H1 (cell line): ENCODE measurements at places on chromosomes 7 and 10. TPM values are rescaled to one million over a fixed set of nuclear protein-coding genes. Genes with fewer than 3 reads are reported as not detected.
A peak's percentile ranks its signal among the peaks of the same experiment; 100 is the strongest.

CASP7 gene
- 4.1 and 5.0 TPM in 2 replicates for total RNA-seq

GRCh38 chr10:59036311-59037017 is 140.0 kb upstream of the PHYHIPL start:
- DNase-seq: no peak

- DNase-seq: no peak
These were observed 41.3 kb upstream of the SRPK2 start for GRCh38 chr7:105429746-105430612.

NUDT5 gene
- total RNA-seq: 127 and 134 TPM in 2 replicates

- peak; percentile 48 for DNase-seq
These were observed 40.2 kb upstream of the PROSER2 start for GRCh38 chr10:11782793-11783557.

DNA sequence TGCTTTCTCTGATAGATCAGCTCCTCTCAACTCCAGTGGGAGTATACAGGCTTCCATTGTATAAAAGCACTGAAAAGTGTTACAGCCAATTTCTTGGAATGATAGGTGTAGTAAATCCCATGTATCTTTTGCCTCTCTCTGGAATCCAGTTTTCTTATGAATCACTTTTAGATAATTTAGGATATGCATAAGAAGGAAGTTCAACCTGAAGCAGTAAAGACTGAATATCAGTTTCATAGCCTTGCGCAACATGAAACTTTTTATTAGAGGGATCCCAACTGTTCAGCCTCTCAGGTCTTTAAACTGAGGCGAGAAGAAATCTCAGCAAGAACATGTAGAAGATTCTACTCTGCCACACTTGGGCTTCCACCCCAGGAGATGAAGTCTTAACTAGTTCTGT is 280.0 kb downstream of the MALRD1 start:
- no peak for DNase-seq

DNA sequence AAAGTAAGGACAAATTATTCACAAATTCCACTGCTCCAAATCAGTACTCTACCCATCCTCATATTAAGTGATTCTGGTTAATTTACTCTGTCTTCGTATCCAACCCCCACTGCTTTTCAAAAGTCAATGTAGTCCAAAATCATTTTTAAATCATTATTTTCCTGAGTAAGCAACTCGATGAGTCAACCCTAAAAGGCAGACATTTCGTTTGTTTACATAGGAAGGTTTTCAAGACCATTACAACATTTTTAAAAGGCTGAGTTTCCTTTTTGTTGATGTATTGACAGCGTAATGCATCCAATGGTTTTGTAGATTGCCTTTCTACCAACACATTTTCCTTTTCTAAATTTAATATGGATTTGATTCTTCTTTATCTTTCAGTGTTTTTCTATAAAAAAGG is 523.0 kb upstream of the ANKRD30A start:
- no peak for DNase-seq

DNA sequence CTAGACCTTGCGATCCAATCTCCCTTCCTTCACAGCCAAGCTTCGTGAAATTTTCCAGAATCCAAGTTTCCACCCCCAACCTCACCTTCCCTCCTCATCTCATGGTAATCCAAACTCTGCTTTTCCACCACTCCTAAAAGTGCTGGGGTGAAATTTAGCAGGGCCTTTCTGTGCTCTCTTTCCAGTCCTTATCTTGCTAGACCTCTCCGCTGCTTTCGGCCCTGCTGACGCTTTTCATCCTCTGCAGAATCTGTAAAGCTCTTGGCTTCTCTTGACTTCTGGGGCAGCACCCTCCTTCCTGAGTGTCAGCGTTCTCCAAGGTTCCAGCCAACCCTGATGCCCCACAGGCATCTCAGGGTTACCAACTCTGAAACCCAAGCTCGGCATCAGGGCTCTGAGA is 7.7 kb downstream of the PLAC9 start:
- DNase-seq: no peak

DNA sequence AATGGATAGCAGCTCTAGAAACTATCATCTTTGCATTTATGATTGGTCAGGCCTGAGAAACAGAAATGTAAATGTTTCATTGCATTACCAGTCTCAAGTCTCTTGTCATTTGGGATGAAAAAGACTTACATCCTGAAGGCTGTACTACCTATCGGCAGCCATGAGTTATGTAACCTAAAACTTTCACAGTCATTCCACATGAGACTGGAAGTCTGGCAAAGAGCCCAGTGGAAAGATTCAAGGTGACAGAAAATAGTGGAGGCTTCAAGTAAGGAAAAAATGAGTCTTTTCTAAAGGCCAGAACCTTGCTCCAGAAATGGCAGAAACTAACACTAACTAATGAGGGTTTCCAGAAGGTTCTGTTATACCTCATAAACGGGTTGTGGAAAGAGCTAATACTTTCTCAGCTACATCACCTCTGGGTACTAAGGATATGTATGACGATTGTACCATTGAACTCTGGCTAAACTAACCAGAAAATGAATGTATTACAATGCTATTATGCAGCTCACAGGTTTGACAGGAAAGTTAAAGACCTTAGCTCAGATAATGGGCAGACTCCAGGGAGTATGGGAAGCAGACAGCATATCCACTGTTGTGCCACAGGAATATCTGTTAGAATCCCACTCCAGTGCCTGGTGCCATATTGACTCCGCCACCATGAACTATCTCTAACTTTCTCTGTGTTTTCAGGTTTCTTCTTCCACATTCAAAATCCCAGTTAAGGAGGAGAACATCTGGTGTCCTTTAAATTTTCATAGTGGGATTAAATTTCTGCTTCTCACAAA is 41.7 kb upstream of the DYNC1I1 start:
- DNase-seq: no peak

DNA sequence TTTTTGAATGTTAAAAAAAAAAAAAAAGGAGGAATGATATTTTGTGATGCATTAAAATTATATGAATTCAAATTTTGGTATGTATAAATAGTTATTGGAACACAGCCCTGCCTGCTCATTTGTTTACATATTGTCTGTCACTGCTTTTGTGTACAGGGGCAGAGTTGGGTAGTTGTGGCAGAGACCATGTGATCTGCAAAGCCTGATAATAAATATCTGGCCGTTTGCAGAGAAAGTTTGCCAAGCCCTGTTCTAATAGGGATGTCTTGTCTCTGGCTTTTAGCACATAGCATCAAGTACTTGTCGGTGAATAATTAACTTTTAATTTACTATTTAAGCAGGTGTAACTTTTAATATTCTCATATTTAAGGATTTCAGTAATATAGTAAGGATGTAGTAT is 19.8 kb downstream of the TSPAN13 start:
- DNase-seq: no peak

CTNNA3 gene
- total RNA-seq: 1.5 TPM in 2 replicates

DNA sequence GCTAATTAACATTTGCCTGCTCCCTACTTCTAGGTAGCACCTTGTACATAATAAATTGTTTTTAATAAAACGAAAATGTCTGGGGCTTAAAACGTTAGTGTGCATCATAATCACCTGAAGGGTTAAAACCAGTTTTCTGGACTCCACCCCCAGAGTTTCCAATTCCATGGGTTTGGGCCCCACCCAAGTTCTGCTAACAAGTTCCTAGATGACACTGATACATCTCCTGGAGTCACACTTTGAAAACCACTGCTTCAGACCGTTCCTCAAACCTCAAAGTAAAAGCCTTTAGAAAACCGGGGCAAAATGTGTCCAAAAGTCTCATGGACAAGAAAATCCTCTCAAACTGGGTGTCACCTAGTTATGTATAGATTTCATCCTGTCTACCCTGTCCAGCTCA is 9.3 kb downstream of the OSBPL3 start:
- DNase-seq: no peak

ELFN1 gene
- 2.0 and 2.1 TPM in 2 replicates for total RNA-seq

EGFR gene
- 5.8 and 6.0 TPM in 2 replicates for total RNA-seq

DNA sequence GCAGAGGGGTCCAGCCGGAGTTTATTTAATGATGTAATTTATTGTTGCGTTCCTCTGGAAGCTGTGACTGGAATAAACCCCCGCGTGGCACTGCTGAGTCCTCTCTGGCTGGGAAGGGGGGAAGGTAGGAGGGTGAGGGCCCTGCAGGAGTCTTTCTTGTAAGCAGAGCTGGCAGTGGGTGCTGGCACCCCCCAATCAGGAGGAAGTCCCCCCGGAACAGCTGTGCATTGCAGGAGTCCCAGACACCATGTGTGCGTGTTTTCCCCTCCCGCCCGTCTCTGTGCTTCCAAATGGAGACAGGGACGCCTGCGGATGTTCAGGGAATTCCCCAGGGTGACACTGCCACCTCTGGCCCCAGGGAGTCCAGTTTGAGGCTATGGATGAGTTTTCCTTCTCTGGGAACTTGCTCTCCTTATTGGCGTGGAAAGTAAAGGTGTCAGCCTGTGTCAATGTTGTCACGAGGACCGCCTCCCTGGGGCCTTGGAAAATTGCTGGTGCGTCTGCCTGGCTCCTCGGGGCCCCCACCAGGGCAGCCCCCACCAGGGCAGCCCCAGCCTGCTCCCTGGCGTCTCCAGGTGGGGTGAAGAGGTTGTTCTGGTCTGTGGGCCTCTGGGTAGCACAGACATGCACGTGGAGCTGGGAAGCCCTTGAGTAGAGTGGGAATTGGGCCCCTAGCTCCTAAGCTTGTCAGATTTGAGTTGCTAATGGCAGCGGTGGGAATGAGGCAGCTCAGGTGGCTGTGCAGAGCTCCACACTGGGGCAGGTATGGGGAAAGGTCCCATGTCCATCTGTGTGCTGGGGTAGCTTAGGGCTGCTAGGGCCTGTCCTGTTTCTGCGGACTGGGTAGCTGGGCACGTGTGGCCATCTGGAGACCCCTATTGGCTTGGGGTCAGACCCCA is 2.7 kb downstream of the FZD9 start:
- no peak for DNase-seq

DNA sequence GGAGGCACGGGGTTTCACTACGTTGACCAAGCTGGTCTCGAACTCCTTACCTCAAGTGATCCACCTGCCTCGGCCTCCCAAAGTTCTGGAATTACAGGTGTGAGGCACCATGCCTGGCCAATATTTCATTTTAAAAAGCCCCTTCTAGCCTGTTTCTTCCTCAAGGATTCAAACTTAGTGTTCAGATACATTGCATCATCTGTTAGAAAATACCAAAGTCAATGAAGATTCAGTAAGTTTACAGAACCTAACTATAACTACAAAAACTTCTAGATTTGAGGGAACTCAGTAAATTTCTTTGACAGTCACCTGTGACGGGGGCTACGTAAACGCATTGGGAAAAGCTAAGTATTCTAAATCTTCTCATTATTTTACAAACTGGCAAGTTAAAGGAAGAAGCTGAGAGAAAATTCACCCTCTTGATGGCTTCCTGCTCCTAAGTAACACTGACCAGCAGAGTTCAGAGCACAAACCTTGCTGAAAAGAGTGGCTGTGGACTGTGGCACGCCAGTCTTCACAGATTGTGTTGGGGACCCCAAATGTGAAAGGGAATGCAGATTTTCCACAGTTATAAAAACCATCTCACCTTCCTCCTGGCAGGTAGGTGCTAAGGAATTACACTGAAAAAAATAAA is 162.2 kb downstream of the PKD1L1 start:
- no peak for DNase-seq

ITPRIP gene
- 16.9 and 17.1 TPM in 2 replicates for total RNA-seq

GRCh38 chr7:134959810-134960209 is 26.5 kb upstream of the AGBL3 start:
- DNase-seq: no peak

RASSF4 gene
- 12.3 and 14.5 TPM in 2 replicates for total RNA-seq

GRCh38 chr10:78937393-78937792 is 131.4 kb upstream of the ZMIZ1 start:
- no peak for DNase-seq

GRCh38 chr10:43689955-43690771 is 41.5 kb upstream of the ZNF32 start:
- peak; percentile 96 for DNase-seq

DNA sequence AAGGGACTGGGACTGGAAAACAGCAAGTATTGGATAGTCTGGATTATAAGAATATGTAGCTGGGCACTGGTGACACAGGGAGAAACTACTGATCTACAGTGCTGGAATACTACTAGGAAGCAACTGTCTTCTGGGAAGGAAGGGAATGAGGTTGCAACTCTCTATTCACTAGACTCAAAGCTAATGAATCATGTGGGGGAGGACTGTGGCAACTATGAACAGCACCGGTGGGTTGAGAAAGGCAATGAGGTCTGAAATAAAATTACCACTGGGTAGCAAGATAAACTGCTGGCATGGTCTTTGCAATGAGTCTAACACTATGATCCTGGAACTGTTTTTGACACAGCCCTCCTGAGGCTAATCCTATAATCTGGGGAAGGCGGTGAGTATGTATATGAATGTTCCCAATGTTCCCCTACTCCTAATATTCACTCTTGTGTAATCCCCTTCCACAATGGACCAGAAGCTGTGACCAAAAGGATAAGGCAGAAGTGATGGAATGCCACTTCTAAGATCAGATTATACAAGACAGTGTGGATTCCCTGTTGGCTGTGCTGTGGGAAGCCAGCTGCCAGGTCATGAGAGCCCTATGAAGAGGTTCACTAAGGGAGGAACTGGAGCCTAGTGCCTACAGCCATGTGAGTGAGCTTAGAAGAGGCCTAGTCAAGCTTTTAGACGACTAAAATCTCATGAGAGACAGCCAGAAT is 101.3 kb upstream of the DNAJB12 start:
- DNase-seq: no peak

- no peak for DNase-seq
These were observed 253.1 kb upstream of the IGFBP3 start for GRCh38 chr7:46174196-46174580.

GRCh38 chr10:1293636-1294435 is 237.7 kb downstream of the WDR37 start:
- peak; percentile 45 for DNase-seq
